NCI-H2081 (cell line): ENCODE measurements at places on chromosomes 6 and 20.
A peak's percentile ranks its signal among the peaks of the same experiment; 100 is the strongest.

DNA sequence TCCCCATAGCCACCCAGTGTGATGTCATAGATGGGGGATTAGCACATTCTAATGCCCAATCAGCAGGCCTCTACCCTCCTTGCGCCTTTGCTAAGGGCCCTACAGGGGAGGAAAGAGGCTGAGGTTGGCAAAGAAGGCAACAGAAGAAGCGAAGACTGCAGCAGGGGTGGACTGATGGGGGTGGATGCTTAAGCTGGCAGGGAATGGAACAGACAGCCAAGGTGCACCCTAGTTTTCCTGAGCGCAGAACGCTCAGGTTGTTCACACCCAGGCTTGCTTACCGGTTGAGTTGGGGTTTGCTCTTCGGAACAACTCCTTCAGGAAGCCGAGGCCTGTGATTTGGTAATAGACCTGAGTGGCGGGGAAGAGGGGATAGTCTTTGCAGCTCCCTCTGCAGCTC lies 12.7 kb downstream of the MRPS18A start:
- no peak for DNase-seq

GRCh38 chr20:19000078-19000477 lies 186.5 kb downstream of the SCP2D1 start:
- DNase-seq: no peak

- DNase-seq: no peak
Observed at GRCh38 chr6:137821491-137821890, 45.6 kb upstream of the TNFAIP3 start.

DNA sequence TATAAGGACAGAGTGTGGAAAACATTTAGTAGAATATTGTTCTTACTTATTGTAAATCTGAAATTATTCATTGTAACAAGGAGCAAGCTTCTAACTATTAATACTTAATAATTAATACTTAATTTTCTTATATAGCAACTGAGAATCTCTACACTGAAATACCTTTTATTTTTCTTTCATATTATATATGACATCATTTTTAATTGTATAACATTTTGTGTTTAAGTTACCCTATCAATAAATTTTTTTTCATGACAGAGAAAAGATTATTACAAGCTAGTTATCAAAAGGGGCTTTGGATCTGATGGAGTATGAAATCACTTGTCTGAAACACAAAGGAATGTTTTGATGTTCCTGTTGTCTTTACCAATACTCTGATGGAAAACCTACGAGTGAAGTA lies 72.2 kb upstream of the CNKSR3 start:
- DNase-seq: no peak

- DNase-seq: no peak
Observed at GRCh38 chr6:135030532-135031178, 24.0 kb downstream of the HBS1L start.

DNA sequence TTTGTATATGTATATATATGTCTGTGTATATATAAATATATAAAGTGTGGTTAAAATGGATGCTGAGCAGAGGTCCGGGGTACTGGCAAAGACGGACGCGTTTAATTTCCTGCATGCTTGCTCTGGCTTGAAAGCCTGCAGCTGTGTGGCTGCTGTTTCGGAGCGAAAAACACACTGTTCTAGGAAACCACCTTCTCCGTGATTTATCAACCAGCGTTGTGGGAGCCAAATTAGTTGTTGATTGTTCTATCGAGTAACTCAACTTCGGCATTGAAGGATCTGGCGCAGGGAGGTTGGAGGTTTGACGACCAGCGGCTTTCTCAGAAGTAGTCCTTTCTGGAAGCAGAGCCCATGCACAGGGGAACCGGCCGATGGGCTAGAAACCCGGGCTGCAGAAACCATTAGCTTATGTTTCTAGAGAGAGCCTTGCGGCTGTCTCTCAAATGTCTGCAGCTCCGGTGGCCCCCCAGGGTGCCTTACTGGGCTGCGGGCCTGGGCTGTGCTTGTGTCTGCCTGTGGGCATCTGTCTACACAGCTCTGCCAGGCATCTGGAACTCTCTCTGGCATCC lies 81.8 kb downstream of the EDN3 start:
- no peak for DNase-seq

DNA sequence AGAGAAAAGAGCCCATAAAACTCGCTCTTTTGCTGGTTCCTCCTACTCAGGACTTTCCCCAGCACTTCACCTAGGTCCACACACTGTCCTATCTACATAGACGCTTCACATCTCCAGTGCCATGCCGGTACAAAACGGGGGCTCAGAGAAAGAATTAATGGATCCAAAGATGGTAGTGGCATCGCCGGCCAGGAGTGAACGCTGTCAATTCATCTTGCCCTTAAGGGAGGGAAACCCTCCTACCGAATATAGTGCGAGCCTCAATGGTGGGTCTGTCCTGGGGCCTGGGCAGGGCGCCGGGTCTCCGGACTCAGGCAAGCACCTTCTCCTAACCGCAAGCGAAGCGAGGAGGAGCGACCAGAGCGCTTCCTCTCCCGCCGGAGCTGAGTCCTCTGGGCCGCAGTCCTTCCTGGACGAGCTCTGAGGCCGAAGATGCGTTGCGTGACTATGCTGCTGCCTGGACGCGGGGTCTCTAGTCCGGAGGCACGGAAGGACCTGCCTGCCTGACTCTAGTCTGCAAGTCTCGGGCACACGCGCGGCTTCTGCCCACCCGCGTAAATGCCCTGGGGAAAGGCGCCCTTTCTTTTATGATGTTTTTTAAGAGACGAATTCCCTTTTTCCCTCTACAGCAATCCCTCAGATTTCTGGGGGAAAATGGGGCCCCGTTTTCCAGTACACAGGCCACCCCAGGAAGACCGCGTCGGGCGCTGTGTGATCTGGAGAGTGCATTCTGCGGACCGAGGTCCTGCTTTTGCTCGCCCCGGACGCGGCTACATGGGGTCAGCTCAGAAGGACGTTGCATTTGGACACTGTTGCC lies 100.1 kb upstream of the PRDM1 start:
- DNase-seq: no peak

DNA sequence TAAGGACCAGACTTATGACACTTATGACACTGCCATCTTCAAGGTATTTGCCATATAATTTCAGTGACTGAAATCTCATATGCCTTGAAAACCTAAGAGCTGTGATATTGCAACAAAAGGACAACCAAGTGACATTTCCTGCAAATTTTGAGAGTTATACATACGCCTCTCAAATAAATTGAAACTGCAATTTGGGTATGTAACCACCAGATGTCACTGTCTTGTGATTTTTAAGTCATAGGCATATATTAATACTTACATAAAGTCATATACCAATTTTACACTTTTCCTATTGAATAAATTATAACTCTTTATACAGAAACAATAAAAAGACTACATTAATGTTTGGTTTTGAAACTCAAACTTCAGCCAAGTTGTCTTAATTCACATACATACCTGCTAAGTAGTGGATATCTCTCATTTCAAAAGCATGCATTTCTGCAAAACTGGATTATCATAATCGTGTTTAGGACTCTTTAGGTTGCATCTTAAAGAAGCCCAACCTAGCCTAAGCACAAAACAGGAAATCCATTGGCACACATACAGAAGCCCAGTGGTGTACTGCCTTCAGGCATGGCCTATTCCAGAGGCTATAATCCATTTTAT lies 180.2 kb downstream of the PACRG start:
- no peak for DNase-seq

DNA sequence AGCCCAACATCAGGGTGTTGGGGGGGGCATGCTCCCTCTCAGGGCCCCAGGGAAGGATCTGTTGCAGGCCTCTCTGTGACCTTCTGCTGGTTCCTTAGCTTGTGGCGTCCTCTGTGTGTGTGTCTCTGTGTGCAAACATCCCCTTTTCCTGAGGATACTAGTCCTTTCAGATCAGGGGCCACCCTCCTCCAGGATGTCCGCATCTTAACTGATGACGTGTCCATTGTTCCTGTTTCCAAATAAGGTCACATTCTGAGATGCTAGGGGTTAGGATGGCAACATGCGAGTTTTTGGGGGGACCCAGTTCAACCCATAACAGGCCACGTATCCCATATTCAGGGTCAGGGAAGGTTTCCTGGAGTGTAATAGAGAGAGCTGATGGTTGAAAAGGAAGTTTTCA lies 40.9 kb downstream of the GMPR start:
- DNase-seq: no peak

DNA sequence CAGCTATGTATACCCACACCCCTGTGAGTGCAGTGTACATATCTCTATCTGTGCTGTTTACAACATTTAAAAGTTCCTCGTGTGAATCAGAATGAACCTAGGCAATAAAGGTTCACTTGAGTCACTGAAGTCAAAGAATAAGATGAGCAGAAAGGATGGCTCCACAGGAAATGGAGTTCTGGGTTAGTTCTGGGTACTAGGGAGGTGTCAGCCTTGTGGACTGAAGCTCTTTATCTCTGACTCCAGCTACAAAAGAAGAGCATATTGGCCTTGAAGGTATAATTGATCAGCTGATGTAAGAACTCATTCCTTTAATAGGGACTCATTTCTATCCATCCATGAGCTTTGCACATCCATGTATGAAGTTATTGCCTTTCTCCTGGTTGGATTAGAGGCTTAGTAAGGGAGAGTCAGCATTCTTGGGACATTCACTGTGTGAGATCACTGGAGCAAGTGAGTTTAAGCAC lies 73.9 kb upstream of the BACH2 start:
- no peak for DNase-seq

GRCh38 chr6:5644523-5645185 lies 362.1 kb downstream of the NRN1 start:
- no peak for DNase-seq

- DNase-seq: no peak
Observed at GRCh38 chr6:105803442-105803841, 282.7 kb upstream of the PRDM1 start.

GRCh38 chr6:157229713-157230112 lies 93.6 kb downstream of the TMEM242 start:
- peak; percentile 89 for DNase-seq

GRCh38 chr6:111555036-111555435 lies 50.6 kb downstream of the TRAF3IP2 start:
- no peak for DNase-seq

DNA sequence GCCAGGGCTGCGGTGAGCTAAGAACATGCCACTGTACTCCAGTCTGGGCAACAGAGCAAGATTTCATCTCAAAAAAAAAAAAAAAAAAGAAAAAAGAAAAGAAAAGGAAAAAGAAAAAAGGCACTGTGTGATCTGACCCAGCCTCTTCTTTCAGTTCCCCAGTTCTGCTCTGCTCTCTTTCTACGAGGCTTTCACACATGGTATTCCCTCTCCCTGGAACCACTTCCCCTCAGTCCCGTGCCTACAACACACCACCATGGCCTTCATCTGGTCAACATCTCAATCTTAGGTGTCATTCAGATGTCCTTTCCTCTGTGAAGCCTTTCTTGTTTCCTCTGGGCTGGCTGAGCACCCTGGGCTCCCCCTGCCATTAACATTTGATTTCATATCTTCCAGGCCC lies 2.3 kb upstream of the DSN1 start:
- no peak for DNase-seq

- no peak for DNase-seq
Observed at GRCh38 chr6:119517428-119517827, 167.9 kb upstream of the MAN1A1 start.

DNA sequence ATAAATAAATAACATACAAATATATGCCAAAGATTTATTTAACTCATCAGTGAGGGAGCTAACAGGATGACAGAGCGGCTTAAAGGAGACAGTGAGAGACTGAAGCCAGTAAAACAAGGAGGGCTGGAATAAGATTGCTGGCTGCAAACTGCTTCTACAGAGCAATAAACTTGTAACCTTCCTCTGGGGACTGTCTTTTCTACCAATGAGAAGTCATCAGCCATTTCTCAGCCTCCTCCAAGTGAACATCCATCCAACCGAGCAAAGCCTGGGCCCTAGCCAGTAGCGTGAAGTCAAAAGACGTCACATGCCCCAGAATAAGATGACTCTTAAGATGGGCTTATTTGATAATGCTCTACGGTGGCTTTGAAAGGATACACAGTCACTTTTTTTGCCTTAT lies 42.5 kb downstream of the CPXM1 start:
- DNase-seq: no peak

- no peak for DNase-seq
Observed at GRCh38 chr6:52512199-52512598, 64.7 kb downstream of the TRAM2 start.

DNA sequence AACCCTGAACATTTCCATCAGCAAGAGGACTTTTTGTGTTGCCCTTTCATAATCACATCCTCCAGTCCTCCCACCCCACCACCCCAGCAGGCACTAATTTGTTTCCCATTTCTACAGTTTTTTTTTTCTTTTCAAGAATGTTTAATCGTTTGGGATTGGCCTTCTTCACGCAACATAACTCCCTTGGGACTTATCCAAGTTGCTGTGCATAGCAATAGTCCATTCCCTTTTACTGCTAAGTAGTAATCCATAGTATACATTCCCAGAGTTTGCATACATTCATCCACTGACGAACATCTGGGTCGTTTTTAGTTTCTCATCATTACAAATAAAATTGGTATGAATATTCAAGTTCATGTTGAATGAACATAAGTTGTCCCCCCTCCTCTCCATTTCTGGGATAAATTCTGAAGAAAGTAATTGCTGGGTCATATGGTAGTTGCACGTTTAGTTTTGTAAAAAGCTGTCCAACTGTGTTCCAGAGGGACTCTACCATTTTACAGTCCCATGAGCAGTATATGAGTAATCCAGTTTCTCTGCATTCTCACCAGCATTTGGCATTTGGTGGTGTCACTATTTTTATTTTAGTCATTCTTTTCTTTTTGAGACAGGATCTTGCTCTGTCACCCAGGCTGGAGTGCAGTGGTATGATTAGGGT lies 90.8 kb downstream of the DOK5 start:
- DNase-seq: no peak

DNA sequence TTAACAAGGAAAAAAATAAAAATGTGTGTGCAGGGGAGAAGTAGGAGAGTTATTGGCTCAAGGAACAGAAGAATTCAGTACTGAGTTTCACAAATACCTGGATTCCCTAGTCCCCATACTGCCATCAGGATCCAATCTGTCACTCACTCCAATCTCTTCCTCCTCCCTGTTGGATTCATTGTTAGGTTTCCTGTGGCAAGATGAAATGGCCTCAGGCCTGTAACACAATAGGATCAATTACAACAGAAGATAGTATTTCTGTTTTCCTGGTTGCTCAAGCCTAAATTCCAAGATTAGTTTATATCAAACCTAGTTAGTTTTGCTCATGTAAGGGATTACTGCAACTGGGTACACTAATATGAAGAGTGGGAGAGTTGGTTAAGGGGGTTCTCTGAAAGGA lies 24.4 kb downstream of the HCRTR2 start:
- DNase-seq: no peak

- no peak for DNase-seq
Observed at GRCh38 chr20:38970302-38970701, 8.2 kb downstream of the DHX35 start.

GRCh38 chr6:116866281-116866871 lies 10.7 kb upstream of the RFX6 start:
- DNase-seq: no peak

GRCh38 chr6:166926748-166927147 lies 29.6 kb downstream of the RNASET2 start:
- DNase-seq: no peak

- DNase-seq: no peak
Observed at GRCh38 chr6:143806282-143807102, 36.6 kb upstream of the LTV1 start.

GRCh38 chr6:7997286-7997685 lies 66.9 kb downstream of the BLOC1S5 start:
- no peak for DNase-seq

- DNase-seq: no peak
Observed at GRCh38 chr6:136284909-136285308, 4.7 kb downstream of the BCLAF1 start.

GRCh38 chr20:57092112-57092899 lies 174.1 kb downstream of the BMP7 start:
- DNase-seq: peak; percentile 25

- DNase-seq: no peak
Observed at GRCh38 chr6:40887792-40888340, 151.2 kb downstream of the UNC5CL start.
